Stimulated activated CD4-positive, alpha-beta T cell treated with anti-CD3 and anti-CD28 coated beads, Interleukin-1b, Interleukin-23, amount 100 ng/mL, for 1 hour (primary cell): ENCODE measurements at places on chromosomes 16 and 17.
A peak's percentile ranks its signal among the peaks of the same experiment; 100 is the strongest.

DNA sequence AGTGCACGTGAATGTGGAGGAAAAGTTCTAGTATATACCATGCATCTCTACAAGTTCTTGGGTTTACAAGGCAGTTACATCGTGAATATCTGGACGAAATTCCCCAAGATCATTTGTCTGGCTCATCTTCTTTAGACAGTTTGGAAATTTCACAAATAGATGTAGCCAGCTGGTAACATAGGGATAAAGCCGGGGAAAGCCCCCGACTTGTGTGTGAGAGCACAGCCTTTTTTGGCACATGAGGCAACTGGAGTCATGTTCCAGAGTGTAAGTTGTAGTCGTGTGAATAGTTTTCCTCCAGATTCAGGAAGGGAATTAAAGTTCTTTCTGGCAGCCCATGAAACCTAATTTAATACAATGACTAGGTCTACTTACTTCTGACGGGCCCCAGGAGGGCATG, 62.3 kb downstream of the MARCHF10 start:
- DNase-seq: no peak

GRCh38 chr17:50799582-50799981, 32.3 kb upstream of the ANKRD40CL start:
- no peak for DNase-seq

GRCh38 chr17:70271200-70271599, 101.9 kb downstream of the KCNJ2 start:
- no peak for DNase-seq

GRCh38 chr17:8277317-8277716, 11.2 kb upstream of the RANGRF start:
- no peak for DNase-seq

GRCh38 chr17:10771148-10771547, 32.8 kb downstream of the TMEM238L start:
- no peak for DNase-seq

DNA sequence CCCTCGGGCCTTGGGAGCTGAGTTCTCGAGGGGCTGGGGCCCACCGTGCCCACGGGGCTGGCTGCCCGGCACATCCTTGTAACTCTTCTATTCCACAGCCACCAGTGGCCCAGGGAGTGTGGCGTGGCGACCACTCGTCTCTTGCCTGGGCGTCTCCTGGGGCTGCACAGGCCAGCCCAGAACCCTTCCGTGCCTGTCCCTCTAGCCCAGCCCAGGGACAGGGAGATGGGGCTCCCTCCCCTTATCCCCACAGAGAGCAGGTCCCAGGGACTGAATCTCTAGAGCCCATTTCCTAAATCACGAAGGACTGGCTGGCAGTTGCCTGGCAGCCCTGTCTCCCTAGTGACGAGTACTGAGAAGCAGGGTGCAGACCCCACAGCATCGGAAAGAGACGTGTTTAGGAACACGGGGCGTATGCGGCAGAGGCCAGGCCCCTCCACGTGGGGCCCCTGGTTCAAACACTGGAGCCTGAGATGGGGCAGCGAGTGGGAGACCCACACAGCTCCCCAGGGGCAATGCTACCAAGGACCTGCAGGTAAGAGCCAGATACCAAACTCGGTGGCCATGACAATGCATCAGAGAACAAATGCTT, 51.0 kb downstream of the TIMM22 start:
- DNase-seq: no peak

- no peak for DNase-seq
Measured at GRCh38 chr17:55420067-55420775, 1.4 kb downstream of the MMD start.

DNA sequence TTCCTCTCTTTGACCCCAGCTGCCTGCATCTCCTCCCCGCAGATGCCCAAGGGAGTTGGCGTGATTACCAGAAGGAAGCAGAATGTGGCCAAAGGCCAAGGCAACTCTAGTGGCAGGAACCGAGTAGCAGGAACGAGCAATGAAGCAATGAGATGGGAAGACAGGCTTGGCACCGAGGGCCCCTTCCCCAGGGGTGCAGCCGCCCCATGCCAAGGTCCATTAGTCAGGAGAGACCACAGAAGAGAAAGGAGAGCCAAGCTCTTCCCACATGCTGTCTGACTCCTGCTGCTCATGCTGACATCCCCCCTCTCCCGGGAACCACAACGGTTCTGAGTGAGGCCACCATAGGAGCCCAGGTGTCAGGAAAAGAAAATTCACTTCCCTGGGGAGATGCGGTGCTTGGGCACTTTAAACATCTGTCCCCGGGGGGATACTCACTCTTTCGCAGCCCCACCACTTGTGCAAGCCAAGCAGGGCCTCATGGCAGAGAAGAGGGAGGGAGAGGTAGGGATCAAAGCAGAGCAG, 67.4 kb downstream of the MYO18A start:
- DNase-seq: no peak

DNA sequence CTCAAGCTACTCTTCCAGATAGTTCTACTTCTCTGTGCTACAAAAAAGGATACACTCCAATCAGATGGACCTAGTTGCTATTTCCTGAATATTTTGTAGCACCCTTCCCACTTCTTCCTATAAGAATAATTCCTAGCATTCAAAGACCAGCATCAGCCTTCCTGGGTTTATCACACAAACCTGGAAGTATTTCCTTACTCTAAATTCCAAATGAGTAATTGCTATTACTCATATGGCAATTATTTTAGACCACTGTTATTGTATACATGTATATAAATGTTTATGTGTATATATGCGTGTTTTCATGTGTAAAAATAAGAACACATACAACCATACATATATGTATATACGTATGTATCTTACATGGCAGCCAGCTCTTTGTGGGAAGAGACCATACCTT, 130.6 kb downstream of the MYO1D start:
- DNase-seq: no peak

DNA sequence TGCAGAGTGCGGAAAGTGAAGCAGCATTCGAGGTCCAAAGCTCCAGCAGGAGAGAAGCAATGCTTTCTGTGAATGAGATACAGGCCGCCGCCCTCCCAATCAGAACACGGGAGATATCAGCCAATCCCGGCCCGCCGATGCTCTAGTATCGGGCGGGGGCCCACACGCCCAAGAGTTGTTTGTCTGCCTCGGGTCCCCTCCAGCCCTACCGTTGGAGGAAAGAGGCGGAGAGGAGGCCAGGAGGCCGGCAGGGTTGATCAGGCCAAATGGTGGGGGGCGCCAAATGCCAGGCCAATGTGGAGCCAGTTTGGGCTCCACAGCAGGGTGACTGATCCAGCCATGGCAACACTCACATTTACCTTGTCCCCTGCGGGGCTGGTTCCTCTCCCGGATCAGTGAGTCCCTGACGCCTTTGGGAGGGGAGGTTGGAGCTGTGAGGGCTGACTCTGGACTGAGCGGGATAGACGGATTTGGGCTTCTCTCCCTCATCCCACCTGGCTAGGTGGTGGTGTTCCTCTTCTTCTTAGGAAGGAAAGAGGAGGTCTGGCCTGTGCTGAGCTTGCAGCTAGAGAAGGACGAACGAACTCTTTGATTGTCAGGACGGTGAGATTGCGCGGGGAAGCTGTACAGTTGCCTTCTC, 10.4 kb upstream of the CUEDC1 start:
- no peak for DNase-seq

DNA sequence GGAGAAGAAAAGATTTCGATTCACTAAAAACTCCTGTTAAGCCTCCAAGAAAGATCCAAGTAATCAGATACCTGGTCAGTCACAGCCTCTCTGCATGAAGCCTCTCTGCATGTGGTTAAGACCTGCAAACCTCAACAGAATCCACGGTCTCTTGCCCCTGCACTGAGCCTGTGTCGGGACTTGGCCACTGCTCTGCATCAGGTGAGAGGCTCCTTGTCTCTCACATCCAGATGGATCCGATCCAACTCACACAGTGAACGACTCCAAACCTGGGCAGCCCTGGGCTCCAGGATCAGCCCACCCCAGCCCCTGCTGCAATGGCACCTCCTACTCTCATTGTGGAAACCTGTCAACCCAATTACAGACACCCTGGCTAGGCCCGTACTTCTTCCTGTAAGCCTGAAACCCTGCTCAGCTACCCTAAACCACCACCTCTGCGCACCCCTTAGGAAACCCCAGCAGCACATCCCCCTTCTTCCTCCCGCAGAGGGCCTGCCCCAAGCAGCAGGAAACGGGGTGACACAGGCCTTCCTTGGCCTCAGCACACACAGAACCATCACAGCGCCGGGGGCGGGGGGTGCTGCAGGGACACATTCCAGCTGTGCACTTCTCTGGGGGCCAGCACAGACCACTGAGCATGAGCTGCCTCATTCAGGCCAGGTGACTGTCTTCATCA, 129.5 kb downstream of the ANKRD11 start:
- peak; percentile 46 for DNase-seq

GRCh38 chr17:21462237-21462636, 86.1 kb downstream of the KCNJ12 start:
- DNase-seq: no peak

GRCh38 chr17:74923538-74924249, 379 bp upstream of the OTOP2 start:
- DNase-seq: peak; percentile 37

- DNase-seq: no peak
Measured at GRCh38 chr17:68591583-68591982, 9.6 kb downstream of the FAM20A start.

DNA sequence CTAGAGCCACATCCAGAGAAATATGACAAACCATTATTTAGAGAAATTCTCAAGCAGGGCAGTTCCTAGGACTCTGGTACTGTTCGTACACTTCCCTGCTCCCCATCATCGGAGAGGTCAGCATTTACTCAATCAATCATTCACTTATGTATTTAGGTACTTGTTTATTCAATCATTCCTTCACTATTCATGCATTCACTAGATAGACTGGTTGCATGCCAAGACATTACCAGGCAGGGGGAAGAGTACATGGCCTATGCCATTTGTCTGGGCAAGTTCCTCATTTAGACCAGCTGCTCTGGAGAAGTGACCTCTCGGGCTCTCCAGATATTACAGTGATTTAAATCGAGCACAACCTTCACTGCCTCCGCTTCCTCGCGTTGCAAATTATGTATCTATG, 603.4 kb downstream of the KCNJ2 start:
- no peak for DNase-seq

- no peak for DNase-seq
Measured at GRCh38 chr16:5393070-5393469, 295.5 kb upstream of the EEF2KMT start.

DNA sequence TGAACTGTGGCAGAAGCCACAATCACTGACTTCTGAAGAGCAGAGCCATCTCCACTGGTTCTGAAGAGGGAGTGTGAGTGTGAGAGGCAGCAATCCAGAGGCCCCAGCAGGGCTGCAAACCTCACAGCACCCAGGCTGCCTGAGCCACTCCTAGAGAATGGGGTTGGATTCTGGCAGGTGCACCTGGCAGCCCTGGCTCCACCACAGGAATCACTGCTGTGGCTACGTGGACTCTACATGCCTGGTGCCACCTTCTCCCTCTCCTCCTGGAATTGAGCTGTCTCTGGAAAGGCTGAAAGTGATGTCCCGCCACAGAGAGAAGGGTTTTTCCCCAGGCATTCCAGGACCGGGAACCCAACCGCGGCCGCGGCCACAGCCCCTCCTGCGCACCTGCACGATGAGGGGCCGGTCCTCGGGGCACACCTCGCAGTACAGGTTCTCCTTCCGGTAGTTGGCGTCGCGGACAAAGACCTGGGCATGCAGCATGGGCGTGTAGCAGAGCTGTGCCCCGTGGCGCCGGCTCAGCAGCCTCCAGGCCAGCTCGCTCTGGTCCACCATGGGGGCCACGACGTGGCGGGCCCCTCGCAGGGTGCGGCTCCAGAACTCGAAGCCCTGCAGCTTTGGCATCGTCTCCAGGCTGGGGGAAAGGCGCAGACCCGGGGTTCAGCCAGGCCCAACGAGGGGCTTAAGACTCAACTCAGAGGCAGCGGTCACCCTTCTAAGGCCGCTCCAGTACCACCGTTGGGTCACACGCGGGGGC, 991 bp downstream of the DUS1L start:
- DNase-seq: no peak

DNA sequence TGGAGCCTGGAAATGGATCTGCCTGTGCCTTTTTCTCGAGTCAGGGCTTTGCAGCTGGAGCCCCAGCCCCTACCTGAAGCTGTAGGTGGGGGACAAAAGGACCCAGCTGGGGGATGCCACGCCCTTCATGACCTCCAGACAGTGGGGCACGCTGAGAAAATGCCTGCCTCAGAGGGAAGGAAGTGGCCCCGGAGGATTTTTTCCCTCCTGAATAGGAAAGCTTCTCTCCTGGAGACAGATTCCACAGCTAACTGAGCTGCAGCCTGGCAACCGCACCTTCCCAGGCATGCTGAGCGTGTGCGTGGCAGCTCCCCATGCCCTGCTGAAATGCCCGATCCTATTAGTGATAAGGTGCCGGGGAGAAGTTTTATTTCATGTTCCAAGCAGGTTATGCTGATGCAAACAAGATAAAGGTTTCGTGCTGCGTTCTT, 58.0 kb downstream of the AIPL1 start:
- DNase-seq: no peak

GRCh38 chr16:89828870-89829629, 775 bp downstream of the SPIRE2 start:
- DNase-seq: no peak

DNA sequence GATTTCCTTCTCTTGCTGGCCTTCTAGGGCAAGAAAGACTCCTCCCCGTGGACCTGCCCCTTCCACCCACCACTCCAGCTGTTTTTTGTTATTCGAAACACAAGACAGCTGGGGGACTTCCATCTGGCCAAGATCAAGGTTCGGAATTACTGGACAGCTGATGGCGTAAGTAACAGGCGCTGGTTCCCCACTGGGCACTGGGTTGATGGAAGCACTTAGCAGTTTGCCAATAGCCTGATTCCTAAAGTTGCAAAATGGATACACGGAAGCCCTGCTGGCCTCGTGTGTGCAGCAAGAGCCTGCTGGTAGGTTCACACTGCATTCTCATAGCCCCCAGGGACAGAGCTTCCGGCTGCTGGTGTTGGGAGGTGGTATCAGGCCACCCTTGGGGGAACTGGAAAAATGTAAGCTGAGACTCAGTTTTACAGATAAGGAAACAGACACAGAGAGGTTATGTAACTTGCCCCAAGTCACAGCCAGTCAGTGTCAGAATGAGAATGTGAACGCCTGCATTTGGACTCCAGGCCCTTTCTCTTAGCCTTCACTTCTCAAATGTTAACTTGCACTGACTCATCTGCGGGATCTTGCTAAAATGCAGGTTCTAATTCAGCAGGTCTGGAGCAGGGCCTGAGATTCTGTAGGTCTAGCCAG, 171.7 kb downstream of the KATNIP start:
- DNase-seq: no peak

GRCh38 chr17:52505601-52506000, 347.1 kb upstream of the CA10 start:
- DNase-seq: no peak

DNA sequence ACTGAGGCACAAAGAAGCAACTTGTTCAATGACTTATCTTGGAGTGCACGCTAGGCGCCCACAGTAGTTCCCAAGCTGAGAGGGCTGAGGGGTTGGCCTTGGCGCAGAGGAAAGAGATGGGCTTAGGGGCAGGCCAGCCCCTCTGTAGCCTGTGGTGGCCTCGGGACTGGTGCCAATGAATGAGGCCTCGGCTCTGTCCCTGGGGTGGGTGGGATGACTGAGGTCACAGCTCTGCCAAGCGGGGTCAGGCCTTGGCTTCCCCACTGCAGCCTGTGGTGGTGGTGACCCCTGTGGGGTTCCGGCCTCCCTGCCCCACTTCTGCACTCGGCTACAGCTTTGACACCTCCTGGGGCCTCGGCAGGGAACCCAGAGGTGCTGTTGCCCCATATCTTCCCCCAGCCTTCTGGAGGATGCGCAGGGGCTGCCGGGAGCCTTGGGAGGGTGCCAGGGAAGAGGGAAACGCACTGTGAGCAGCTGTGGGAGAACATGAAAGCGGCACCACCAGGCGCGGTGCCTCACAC, 46.0 kb downstream of the BEAN1 start:
- no peak for DNase-seq
